ENCODE measurements at places on chromosomes 6 and 20.

DNA sequence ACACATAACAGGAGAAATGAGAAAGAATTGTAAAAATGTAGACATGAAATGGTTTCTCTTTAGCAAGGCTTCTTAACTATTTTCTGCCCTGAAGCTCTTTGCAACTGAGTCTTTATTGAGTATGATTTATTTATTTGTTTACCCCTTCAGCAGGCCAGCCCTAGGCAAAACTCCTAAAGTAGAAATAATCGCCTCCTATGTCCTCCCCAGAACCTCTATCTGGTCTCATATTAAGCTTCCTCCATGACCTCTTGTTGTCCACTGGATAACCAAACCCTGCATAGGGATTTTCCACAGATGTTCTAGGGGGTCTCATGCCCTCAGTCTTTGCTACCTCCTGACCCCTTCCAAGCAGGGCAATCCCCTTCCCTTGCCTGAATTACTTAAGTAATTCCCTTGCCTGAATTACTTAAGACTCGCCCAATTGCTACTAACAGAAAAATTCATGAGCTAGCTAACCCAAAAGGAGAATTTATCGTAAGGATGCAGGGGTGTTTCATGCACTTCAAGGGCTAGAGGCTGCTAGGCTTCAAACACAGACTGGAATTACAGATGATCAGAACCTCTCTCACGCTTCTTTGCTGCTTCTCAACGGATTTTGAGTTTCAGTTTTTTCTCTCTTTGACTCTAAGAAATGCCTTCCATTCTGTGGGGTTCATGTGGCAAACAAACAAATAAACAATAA is 425.9 kb upstream of the RNF217 start:
- no peak for DNase-seq

DNA sequence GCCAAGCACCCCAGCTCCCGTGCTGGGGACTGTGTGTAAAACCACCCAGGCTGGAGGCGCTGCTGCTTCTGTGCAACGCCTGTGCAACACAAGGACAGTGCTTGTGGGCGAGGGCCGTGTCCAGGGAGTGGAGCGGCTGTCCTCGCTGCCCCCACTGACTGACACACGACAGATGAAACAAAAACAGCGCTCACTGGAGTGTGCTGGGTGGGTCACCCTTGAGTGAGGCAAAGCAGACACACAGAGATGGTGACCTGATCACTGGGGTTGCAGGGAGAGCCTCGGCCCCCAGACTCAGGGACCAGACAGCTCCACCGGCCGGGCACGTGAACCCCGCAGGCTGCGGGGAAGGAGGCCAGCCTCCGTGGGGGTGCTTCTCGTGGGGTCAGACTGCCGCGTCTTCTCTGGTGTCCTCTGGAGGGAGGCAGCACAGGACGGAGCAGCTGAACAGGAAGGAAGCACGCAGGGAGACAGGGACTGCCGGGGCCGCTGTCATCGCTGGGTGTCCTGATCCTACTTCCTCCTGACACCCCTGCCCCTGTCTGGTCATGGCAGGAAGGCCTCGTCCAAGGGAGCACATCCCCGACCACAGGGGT is 75.9 kb upstream of the CST7 start:
- DNase-seq = no peak

DNA sequence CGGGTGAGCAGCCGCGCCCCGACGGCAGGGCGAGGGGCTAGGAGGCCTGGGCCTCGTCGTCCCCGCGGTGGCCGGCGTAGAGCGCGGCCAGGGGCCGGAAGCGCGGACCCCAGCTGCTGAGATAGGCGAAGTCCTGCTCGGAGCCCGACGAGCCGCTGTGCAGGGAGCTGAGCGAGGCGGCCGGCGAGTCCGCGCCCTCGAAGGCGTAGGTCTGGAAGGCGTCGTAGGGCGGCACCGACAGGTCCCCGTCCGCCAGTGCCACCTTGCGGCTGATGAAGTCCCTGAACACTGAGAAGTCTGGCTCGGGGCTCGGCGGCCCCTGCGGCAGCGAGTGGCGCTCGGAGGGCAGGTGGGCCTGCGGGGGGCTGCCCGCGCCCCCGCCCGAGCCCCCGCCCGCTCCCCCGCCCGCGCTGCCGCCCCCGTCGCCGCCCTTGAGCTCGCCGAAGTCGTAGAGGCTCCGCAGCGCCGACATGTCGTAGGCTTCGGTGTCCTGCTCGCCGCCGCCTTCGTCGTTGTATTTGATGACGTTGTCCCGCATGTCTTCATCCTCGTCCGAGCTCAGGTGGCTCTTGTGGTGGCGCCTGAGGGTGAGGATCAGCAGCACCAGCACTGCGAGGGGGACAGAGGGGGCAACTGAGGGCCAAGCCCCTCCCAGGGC is 56.5 kb downstream of the CD40 start:
- DNase-seq = peak; percentile 64

GRCh38 chr20:44024820-44025580 is 110.3 kb downstream of the TOX2 start:
- DNase-seq = no peak

GRCh38 chr20:57257701-57258453 is 8.6 kb downstream of the BMP7 start:
- no peak for DNase-seq

- no peak for DNase-seq
Observed at GRCh38 chr20:62818592-62819493, 2.0 kb downstream of the COL9A3 start.

DNA sequence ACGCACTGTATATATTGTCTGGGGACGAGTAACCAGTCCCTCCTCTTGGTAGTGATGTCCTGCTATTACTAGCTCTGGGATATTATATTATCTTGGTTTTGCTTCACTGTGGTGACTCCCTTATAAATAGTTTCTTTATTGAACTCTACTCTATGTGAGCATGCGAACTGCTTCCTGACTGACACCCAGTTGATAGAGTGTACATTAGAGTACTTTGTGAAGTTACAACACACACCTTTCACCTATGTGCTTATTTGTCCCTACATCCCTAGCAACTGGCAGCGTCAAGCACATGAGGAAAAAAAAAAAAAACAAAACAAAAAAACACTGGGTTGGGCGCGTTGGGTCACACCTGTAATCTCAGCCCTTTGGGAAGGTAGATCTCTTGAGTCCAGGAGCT is 67.3 kb upstream of the TENT5A start:
- DNase-seq = no peak

GRCh38 chr6:91716361-91716760 is 1129.5 kb upstream of the MAP3K7 start:
- DNase-seq = no peak

DNA sequence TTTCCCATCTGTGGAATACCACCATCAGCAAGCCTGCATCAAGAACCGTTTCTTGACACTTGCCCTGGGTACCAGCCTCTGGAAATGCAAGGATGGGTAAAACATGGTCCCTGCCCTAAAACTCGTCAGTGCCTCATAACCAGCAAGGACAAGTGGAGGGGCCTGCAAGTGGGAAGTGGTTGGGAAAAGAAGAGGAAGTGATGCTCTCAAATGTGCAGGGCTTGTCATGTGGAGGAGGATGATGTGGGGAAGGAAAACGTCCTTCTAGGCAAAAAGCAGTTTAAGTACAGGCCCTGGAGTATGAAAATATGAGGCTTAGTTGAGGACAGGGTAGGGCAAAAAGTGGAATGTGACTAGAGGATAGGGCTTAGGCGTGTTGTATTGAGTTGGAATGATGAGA is 19.0 kb downstream of the RREB1 start:
- DNase-seq = no peak

GRCh38 chr6:160996131-160996601 is 4.6 kb downstream of the MAP3K4 start:
- no peak for DNase-seq

GRCh38 chr6:74651948-74652842 is 553.7 kb downstream of the COL12A1 start:
- no peak for DNase-seq

- no peak for DNase-seq
Observed at GRCh38 chr6:114108119-114109002, 137.4 kb upstream of the HDAC2 start.

- DNase-seq = peak; percentile 6
Observed at GRCh38 chr20:40160097-40160550, 528.9 kb downstream of the MAFB start.

DNA sequence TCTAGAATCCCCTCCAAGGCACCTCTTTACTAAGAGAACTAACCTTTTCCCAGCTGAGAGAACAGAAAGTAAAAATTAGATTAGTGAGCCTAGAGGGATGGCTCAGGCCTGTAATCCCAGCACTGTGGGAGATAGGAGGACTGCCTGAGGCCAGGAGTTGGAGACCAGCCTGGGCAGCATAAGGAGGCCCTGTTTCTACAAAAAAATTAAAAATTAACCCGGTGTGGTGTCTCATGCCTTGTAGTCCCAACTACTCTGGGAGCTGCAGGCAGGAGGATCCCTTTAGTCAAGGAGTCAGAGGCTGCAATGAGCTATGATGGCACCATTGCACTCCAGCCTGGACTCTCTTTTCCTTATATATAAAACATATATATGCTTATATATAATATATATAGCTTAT is 5.5 kb upstream of the OOEP start:
- no peak for DNase-seq

GRCh38 chr20:46811224-46812084 is 83.2 kb upstream of the EYA2 start:
- no peak for DNase-seq

DNA sequence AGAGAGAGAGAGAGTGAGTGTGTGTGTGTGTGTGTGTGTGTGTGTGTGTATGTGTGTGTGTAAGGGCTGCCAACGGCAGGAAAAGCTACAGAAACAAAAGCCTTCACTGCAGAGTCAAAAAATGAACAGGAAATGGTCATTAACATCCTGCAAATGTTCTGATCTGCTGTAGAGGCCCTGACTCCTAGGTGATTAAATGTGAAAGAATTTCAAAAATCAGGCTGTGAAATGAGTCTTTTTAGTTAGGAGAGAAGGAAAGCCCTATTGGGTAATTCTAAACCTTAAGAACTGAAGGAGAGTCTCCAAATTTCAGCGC is 166.5 kb upstream of the MYLIP start:
- DNase-seq = no peak

DNA sequence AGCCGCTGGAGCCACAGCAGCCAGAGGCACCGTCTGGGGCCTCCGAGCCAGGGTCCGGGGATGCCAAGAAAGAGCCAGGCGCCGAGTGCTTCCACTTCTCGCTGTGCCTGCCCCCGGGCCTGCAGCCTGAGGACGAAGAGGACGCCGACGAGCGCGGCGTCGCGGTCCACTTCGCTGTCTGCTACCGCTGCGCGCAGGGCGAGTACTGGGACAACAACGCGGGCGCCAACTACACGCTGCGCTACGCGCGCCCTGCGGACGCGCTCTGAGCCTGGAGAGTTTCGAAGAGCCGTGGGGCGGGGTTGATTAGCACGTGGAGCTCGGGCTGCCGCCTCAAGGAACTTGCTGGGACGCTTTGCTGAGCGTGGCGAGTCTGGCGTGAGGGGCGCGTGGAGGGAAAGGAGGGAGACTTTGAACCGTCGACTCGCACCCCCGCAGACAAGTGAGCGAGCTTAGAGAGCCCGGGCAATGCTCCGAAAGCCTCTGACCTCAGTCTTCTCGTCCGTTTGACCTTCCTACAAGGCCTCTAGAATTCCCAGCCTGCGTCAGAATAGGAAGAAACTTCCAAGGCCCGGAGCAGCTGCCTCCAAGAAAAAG is 1.3 kb downstream of the PPP1R3G start:
- DNase-seq = no peak

DNA sequence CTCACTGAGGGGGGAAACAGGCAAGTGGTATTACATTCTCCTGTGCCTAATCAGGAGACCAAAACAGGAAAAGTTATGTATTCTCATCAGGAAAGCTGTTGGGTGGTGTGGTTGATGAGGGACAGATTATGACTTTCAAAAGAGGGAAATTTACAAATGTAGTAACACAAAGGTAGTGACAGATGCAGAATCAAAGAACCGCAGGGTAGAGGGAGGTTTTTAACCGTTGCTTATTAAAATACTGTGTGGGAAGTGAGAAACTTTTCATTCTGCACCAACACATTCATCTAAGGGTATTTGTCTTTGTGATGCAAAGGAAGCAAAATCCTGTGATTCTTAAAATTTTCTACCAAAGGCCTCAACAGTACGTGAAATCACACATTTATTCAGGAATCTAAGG is 288.2 kb upstream of the MAN1A1 start:
- DNase-seq = no peak

DNA sequence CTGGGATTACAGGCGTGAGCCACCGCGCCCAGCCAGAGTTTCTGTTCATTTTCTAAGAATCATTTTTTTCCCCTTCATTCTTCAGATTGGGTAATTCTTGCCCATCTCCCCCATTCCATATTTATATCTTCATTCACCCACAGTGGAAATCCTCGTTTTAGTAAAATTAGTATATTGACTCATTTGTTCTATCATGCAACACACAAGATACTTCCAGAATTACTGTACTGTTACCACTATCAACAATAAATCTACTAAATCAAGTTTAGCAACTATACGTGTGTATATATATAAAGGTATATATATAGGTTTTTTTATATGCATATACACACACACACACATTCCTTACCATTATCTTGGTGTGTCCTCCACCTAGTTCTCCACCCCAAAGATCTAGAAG is 41.2 kb upstream of the KCNG1 start:
- DNase-seq = no peak

DNA sequence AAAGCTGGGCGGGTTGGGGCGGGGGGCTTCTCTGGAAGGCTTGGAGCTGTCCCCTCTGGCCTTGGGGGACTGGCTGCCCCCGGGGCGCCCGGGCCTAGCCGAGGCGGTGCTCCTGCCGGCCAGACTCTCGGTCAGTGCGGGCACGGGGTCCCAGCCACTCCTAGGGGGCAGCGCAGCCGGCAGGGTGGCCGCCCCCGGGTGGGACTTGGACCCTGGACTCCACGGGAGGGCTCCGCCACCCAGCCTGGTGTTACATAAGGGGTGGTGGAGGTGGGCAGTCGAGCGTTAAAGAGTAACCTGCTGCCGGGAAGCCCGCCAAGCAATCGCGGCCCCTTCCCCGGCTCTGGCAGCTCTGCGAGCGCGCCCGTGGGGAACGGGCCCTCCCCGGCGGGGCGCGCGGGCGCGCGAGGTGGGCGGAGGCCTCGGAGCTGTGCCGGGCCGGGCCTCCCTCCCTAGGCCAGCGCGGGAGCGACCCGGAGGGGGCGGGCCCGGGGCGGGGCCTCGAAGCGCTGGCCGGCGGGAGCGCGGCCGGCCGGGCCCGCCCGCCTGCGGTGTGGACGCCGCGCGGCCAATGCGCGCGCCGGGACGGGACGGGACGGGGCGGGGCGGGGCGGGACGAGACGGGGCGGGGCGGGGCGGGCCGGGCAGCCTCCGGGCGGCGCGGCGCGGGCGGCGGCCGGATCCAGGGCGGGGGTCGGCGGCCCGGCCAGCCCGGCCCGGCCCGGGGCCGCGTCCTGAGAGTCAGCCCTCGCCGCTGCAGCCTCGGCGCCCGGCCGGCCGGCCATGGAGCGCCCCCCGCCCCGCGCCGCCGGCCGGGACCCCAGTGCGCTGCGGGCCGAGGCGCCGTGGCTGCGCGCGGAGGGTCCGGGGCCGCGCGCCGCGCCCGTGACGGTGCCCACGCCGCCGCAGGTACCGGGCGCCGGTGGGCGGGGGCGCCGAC is at the start of gene SLC2A4RG:
Gene SLC2A4RG (plus strand): TSS at position 647 of the 940 bp plus-strand sequence. CDS start 137 bp downstream, at position 784.
- peak; percentile 71 for DNase-seq

GRCh38 chr20:29427201-29428060 is 1830.0 kb upstream of the DEFB115 start:
- no peak for DNase-seq

- no peak for DNase-seq
Observed at GRCh38 chr6:143807103-143807772, 35.9 kb upstream of the LTV1 start.

GRCh38 chr6:33634946-33635345 is 13.8 kb downstream of the ITPR3 start:
- no peak for DNase-seq

GRCh38 chr20:1894951-1895673 is at the start of gene SIRPA:
Gene SIRPA, plus strand, starts transcription at chr20:1895407. Its CDS starts 41 bp downstream, at chr20:1895448.
- DNase-seq = no peak

- peak; percentile 3 for DNase-seq
Observed at GRCh38 chr20:36745234-36745926, 510 bp downstream of the NDRG3 start.

- DNase-seq = no peak
Observed at GRCh38 chr6:30687659-30688431, 1.4 kb upstream of the PPP1R18 start.
